ENCODE measurements at places on chromosomes 16 and 17.
A peak's percentile ranks its signal among the peaks of the same experiment; 100 is the strongest.

GRCh38 chr17:64603987-64604386 is 58.1 kb downstream of the SMURF2 start:
- DNase-seq: no peak

GRCh38 chr17:50289278-50289677 is 15.0 kb downstream of the TMEM92 start:
- no peak for DNase-seq

DNA sequence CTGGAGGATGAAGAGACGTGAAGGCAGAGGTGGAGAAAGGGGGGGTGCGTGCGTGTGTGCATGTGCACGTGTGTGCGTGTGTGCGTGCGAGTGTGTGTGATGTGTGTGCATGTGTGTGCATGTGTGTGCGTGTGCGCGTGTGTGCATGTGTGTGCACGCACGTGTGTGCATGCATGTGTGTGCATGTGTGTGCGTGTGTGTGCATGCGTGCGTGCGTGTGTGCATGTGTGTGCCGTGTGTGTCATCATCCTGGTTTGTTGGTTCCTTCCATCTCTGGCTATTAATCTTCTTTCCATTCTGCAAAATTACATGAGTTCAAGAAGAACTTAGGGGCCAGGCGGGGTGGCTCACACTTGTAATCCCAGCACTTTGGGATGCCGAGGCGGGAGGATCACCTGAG is 17.0 kb upstream of the RPL38 start:
- no peak for DNase-seq

- DNase-seq: no peak
Observed at GRCh38 chr16:2083876-2084780, 36.3 kb downstream of the TSC2 start.

DNA sequence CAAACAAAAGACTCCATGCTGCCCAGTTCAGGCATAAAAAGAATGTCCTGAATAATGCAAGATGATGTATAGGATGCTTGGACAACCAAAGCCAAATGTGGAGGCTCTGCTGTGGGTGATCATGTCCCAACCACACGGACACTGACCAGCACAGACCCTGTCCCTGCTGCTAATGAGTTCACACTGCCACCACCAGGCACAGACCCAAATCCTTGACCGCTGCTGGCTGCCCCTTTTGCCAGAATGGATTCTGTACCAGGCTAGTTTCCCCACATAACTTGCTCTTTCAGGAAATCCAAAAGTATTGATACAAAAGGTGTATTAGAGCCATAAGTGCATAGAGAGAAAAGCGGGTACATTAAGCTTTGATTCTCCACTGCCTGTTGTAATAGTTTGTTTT is 60.9 kb downstream of the XYLT1 start:
- no peak for DNase-seq

DNA sequence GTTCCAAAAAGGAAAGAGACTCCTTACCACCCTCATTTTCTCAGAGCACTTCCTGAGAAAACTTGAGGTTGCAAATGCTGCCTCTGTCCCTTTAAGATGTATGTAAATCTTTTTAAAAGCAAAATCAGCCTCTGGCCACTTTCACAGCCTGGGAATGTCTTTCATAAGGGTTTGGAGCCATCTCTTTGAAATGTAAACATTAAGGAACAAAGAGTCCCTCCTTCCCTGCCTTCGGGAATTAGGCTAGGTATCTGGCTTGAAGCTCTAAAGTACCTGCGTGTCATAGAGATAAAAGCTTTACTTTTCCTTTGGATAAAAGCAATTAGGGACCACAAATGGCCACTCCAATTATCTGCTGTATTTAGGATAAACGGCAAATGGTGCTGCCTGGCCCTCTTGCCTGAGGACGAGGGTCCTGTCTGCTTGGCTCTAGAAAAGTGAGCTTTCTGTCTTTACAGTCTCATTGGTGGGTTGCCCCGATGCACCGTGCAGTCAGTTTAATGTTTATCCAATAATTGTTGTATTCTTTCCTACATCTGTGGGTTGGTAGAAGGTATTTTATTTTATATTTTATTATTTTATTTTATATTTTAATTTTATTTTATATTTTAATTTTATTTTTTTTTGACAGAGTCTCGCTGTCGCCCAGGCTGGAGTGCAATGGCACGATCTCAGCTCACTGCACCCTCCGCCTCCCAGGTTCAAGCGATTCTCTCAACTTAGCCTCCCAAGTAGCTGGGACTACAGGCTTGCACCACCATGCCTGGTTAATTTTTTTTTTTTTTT is 23.9 kb downstream of the NLRC3 start:
- DNase-seq: peak; percentile 32

- no peak for DNase-seq
Observed at GRCh38 chr17:72219137-72219823, 98.5 kb downstream of the SOX9 start.

- DNase-seq: peak; percentile 62
Observed at GRCh38 chr16:706189-707061, 824 bp upstream of the FBXL16 start.

GRCh38 chr17:76797241-76797840 is 59.4 kb downstream of the MFSD11 start:
- DNase-seq: no peak
